ENCODE measurements at places on chromosomes 6 and 20.

- DNase-seq = no peak
These were observed 188.6 kb downstream of the ZDHHC14 start for GRCh38 chr6:157569543-157569942.

DNA sequence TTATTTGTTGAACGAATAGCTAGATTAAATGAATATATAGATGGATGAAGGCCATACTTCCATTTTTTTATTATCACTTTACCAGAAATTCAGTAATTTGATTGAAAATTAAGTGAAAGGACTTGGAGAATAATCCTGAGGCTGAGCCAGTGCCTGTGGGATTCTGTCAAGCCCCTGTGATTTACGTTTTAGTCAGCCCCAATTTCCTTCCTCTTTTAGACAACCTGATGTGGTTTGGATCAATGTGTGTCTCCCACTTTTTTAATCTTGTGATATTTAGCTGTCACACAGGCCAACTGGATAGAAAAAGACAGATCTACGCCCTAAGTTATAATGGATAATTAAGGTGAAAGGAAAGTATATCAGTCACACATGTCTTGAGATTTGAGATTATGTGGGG, 188.8 kb downstream of the EDN1 start:
- DNase-seq = no peak

GRCh38 chr20:23643659-23644058, 5.9 kb upstream of the CST3 start:
- DNase-seq = no peak

DNA sequence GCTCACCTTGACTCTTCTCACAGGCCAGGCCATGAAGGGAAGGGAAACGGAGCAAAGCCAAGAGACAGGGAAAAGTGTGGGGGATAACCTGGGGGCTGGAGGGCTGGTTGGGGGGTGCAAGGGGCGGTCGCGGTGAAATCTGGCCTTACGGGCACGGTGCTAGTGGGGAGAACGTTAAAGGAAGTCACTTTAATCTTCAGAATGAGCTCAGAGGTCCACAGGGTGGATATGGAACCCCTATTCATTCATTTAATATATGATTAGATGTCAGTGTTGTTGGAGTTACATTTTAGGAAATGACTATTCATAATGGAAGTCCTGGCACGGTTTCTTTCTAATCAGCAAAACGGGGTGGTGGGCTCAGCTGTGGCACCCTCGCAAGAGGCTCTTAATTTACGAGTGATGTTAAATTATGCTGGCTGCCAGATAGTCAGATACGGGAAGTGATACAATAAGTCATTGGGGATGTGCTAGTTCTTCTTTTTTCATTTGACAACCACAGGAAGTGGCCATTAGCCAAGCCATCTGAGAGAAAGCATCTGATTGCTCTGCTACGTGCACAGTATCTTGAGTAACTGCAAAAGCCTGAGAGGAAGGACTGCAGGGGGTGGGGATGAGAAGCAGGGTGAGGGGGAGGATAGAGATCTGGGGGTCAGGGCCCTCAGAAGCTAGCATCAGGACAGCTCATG, 253.0 kb downstream of the QKI start:
- peak; percentile 7 for DNase-seq
